ENCODE measurements at places on chromosomes 7 and 10.

DNA sequence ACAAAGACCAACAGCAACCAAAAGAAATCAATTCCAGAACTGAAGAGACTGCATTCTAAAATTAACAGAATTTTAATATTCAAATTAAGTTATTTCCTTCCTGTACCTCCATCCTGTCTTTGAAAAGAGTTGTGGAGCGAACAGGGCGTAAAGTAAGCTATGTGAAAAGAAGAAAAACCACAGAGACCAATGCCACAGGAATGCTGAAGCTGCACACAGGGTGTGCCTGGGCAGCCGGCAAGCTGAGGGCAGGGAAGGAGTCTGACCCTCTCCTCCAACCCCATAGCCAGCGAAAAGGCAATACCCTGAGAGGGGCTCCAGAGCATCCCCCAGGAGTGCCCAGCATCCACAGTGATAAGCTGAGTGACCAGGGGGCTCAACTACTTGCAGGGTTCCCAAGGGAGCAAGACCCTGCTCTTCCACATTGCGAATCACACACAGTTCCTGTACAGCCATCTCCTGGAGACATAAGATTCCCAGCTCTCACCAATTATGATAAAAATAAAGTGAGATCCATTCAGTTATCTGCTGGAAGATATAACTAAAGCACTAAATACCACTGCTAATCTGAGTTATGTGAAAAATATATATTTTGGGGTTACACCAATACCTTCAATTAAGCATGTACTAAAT, 93.8 kb downstream of the PARD3 start:
- H3K4me1 ChIP-seq = peaks cover 43% of the 10 kb centered on the region
- no peak overlapping the region for H3K4me3 ChIP-seq
- peak overlapping the region; percentile 80 for H3K27ac ChIP-seq
- H3K27me3 ChIP-seq = no peaks in the 10 kb centered on the region
- no peak for DNase-seq
- H3K36me3 ChIP-seq = no peaks in the 10 kb centered on the region

DNA sequence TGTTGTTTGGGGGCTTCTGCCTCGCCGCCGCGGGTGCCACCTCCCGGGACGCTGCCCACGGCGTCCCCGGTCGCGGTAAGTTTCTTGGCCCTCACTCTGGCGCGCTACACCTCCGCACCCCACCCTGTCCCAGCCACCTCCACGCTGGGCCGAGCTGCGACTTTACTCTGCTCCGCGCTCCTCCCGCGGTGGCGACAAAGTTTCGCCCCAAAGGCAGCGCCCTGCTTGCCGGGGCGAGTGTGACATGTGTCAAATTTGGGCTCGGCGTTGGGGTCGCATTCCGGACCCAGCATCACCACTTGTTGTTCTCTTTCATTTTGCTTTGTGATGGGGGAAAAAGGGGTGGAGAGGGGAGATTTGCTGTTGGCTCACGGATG, 167.7 kb upstream of the PPP1R3A start:
- H3K36me3 ChIP-seq = no peaks in the 10 kb centered on the region
- no peak overlapping the region for H3K27ac ChIP-seq
- peaks cover 98% of the 10 kb centered on the region for H3K27me3 ChIP-seq
- H3K4me1 ChIP-seq = no peaks in the 10 kb centered on the region

DNA sequence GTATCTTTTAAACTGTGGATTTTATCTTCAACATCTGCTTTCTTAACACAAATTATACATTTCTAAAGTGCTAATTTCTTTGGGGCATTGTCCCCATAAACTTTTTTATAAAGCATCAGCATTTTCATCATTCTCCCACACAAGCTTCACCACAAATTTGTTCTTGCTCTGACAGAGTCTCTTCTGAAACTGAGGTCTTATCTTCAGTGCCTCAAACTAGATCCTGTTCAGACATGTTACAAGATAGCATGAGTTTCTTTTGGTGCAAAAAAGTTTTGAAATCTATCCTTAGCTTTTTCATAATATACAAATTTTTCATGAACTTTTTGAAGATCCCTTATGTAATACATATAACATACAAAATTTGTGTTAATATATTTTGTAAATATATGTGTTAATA, 346.6 kb downstream of the IPMK start:
- H3K4me1 ChIP-seq = peaks cover 3% of the 10 kb centered on the region
- no peaks in the 10 kb centered on the region for H3K27me3 ChIP-seq
- no peak for DNase-seq
- no peaks in the 10 kb centered on the region for H3K36me3 ChIP-seq

DNA sequence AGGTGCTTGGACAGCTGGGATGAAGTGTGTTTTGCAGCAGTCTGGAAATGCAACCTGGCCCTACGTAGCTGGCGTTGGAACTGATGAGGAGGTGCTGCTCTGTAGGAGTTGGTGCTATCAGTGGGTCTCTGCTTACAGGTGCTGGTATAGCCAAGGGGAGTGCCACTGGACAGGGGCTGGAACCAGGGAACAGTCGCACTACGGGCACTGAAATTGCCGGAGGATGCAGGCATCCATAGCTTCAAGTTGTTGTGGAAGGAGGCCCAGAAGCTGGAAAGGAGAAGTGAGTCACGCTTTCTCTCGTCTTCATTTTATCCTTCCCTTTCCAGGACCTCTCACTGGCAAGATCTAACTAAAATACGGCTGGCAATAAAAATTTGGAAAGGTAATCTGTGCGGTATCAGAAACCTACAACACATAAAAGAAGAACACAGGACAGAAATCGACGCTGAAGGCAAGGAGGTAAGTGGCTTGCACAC, 25.8 kb downstream of the MACC1 start:
- DNase-seq = no peak
- no peaks in the 10 kb centered on the region for H3K27me3 ChIP-seq
- no peak overlapping the region for H3K27ac ChIP-seq
- no peak overlapping the region for H3K4me3 ChIP-seq

GRCh38 chr7:156954941-156955340, 5.4 kb downstream of the NOM1 start:
- no peak for DNase-seq
- no peaks in the 10 kb centered on the region for H3K27me3 ChIP-seq
- H3K4me3 ChIP-seq = no peak overlapping the region
- peaks cover 84% of the 10 kb centered on the region for H3K36me3 ChIP-seq

DNA sequence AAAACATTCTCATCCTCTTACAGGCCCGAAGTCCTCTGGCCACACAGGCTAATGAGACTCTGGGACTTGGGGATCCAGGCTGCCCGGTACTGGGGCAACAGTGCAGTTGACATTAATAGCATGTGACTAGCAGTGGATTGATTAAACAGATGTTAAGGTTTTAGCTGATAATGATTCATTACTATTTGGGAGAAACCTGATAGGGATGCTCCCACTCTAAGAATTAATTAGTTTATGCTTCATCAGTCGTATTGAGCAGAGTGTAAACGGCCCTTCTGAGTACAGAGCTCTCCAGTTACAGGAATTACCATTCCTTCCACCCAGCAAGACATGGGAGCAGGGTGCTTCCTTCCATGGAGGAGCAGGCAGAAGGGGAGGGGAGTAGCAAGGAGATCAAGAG, 82.7 kb downstream of the RPS24 start:
- H3K27ac ChIP-seq = no peak overlapping the region
- no peak overlapping the region for H3K4me3 ChIP-seq
- peaks cover 4% of the 10 kb centered on the region for H3K27me3 ChIP-seq
- no peaks in the 10 kb centered on the region for H3K4me1 ChIP-seq
- DNase-seq = no peak

- H3K36me3 ChIP-seq = no peaks in the 10 kb centered on the region
- H3K27ac ChIP-seq = no peak overlapping the region
- H3K4me1 ChIP-seq = no peaks in the 10 kb centered on the region
- H3K4me3 ChIP-seq = no peak overlapping the region
Measured at GRCh38 chr10:43225004-43225786, 41.7 kb downstream of the RASGEF1A start.

GRCh38 chr10:5812283-5813090, 747 bp downstream of the GDI2 start:
- peaks cover 8% of the 10 kb centered on the region for H3K36me3 ChIP-seq
- H3K27ac ChIP-seq = peak overlapping the region; percentile 81
- H3K4me1 ChIP-seq = peaks cover 16% of the 10 kb centered on the region
- no peak for DNase-seq
- no peaks in the 10 kb centered on the region for H3K27me3 ChIP-seq
- H3K4me3 ChIP-seq = peak overlapping the region; percentile 72

DNA sequence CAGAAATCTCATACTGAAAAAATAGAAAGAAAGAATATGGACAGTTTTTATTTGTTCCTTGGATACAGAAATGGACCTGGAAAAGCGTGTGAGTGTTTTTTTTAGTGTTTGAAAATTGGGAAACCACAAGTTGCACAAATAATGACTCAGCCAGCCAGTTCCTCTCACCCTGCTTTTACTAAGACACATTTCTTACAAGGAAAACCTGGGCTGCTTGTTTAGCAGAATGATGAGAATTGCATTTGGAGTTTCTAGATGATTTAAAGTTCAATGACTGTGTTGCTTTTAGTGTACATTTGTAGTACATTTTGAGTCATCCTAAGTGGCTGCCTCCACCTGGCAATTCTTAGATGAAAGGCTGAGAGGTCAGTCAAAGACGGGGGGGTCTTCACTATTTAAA, 218.7 kb downstream of the ABCA13 start:
- H3K4me3 ChIP-seq = no peak overlapping the region
- H3K27me3 ChIP-seq = no peaks in the 10 kb centered on the region
- H3K36me3 ChIP-seq = no peaks in the 10 kb centered on the region
- no peak for DNase-seq
- peak overlapping the region; percentile 39 for H3K27ac ChIP-seq
- H3K4me1 ChIP-seq = peaks cover 15% of the 10 kb centered on the region

GRCh38 chr7:11155883-11156282, 182.2 kb downstream of the PHF14 start:
- H3K27me3 ChIP-seq = no peaks in the 10 kb centered on the region
- H3K27ac ChIP-seq = no peak overlapping the region
- H3K4me1 ChIP-seq = no peaks in the 10 kb centered on the region
- no peak overlapping the region for H3K4me3 ChIP-seq
- no peak for DNase-seq

GRCh38 chr7:39937366-39938153, 12.5 kb upstream of the CDK13 start:
- no peak for DNase-seq
- no peaks in the 10 kb centered on the region for H3K36me3 ChIP-seq
- no peaks in the 10 kb centered on the region for H3K27me3 ChIP-seq

DNA sequence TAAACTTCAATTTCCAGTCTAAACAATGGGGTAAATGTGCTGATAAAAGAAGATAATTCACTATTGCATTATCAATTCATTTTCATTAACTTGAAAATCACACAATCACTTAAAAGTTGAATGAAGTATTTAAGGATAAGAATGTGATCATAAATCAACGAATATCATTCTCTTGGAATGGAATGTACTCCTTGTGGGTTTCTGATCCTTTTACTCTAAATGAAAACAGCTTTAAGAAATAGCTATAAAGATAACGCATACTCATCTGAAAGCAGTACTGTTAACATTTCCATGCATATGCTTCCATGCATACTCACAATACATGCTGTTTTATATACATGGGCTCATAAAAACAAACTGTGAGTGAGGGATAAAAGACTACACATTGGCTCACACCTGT, 108.8 kb downstream of the ATE1 start:
- DNase-seq = no peak
- H3K4me3 ChIP-seq = no peak overlapping the region
- H3K4me1 ChIP-seq = no peaks in the 10 kb centered on the region
- H3K27ac ChIP-seq = no peak overlapping the region
- peaks cover 4% of the 10 kb centered on the region for H3K36me3 ChIP-seq

GRCh38 chr10:124177180-124177518, 83.8 kb upstream of the CHST15 start:
- no peaks in the 10 kb centered on the region for H3K36me3 ChIP-seq
- no peak overlapping the region for H3K27ac ChIP-seq
- no peaks in the 10 kb centered on the region for H3K27me3 ChIP-seq
- no peaks in the 10 kb centered on the region for H3K4me1 ChIP-seq
- no peak overlapping the region for H3K4me3 ChIP-seq

DNA sequence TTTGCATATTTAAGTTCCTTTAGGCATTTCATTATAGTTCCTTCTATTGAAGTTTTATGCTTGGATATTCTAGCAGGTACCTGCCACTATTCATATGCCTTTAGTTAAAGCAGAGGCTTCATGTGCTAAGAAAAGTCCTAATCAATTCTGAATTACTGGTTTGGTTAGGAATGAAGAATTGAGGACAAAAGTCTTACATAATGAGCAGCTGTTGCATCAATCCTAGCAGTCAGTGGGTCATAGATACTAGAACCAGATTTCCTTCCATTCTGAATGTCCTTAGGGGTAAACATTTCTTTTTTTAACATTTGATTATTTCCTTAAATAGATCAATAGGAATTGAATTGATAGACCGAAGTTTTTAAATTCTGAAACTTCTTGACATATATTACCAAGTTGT, 59.2 kb downstream of the CDK13 start:
- no peak overlapping the region for H3K27ac ChIP-seq
- no peak overlapping the region for H3K4me3 ChIP-seq
- no peak for DNase-seq
- peaks cover 21% of the 10 kb centered on the region for H3K36me3 ChIP-seq

DNA sequence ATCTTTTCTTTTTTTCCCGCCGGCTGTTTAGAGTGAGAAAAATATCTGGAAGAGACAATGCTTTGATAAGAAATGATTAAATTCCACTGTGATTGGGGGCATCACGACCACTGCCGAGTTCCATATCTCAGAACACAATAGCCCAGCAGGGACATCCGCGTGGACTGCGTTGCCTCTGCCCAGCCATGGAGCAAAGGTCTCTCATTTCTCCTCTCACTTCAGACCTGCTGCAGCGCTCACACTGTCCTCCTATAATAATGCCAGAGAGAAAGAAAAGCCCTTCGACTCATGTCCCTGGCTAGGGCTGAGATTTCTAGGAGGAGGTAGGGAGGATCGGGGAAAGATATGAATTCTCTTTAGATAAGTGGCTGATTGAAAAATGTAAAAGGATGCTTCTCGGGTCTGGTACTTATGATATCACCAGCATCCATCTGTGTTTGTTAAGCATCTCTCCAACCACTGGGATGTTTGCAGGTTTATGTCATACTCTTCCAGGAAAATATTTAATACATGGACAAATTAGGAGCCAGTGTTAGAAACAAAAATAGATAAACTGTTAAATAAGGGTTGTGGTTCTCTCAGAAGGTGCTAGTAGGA, 472.9 kb upstream of the AKR1E2 start:
- H3K27ac ChIP-seq = peak overlapping the region; percentile 96
- no peak for DNase-seq
- H3K4me3 ChIP-seq = no peak overlapping the region
- no peaks in the 10 kb centered on the region for H3K36me3 ChIP-seq
- peaks cover 30% of the 10 kb centered on the region for H3K4me1 ChIP-seq
